Renal pelvis (tissue), 12 donors: ENCODE measurements at places on chromosomes 6 and 20.

- peak; percentile 76 for DNase-seq
These were observed 717 bp downstream of the MRPL14 start for GRCh38 chr6:44126320-44127149.

- no peak for DNase-seq
These were observed 7.6 kb upstream of the BMP5 start for GRCh38 chr6:55882718-55883569.

GRCh38 chr6:49551866-49552129 is 1.3 kb downstream of the C6orf141 start:
- DNase-seq = no peak

- no peak for DNase-seq
These were observed 22.9 kb downstream of the EEF1A1 start for GRCh38 chr6:73497915-73498314.

DNA sequence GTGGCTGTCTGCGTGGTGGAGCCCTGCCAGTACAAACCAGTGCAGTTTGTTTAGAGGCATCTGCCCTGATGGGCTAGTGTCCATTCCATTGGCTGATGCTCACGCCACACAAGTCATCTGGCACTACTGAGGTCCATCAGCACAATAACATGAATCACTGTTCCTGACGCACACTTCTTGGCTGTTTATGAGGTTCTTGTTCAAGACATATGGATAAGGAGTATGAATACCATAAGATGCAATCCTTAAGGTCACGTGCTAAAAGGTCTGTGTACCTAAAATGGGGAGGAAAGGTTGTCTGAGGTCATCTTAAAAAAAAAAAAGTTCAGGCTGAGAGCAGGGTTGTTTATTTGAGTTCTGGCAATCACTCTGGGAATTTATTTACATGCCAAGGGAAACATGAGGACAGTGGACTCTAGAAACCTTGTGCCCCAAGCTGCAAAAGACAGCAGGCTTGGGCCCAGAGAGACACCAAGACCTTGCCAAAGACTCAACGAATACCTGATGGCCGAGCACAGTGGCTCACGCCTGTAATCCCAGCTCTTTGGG is 54.1 kb upstream of the SHLD1 start:
- DNase-seq = no peak

- no peak for DNase-seq
These were observed 5.7 kb upstream of the NHSL1 start for GRCh38 chr6:138504764-138505689.

- no peak for DNase-seq
These were observed 29.2 kb upstream of the BTN3A2 start for GRCh38 chr6:26335631-26336323.

DNA sequence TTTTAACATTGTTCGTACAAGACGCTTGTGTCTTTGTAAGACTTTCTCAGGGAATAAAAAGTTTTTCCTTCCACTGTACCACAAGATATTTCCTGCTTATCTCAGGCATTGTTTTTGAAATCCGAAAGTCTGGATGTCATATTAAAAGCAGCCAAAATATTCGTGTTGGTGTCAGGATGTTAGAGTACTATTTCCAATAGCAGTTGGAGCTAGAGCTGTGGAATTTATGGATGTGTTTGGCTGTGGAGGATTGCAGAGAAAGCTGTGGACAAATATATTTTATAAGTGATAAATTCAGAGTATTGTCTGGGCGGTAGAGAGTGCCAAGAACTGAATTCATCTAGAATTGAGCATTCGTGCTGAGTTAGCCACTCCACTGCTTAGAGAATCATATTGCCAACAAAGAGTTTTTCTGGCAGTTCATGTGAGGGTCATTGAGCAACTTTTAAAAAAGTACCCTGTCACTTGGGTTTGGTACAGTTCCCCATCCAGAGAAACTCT is 57.7 kb downstream of the ZDHHC14 start:
- no peak for DNase-seq

DNA sequence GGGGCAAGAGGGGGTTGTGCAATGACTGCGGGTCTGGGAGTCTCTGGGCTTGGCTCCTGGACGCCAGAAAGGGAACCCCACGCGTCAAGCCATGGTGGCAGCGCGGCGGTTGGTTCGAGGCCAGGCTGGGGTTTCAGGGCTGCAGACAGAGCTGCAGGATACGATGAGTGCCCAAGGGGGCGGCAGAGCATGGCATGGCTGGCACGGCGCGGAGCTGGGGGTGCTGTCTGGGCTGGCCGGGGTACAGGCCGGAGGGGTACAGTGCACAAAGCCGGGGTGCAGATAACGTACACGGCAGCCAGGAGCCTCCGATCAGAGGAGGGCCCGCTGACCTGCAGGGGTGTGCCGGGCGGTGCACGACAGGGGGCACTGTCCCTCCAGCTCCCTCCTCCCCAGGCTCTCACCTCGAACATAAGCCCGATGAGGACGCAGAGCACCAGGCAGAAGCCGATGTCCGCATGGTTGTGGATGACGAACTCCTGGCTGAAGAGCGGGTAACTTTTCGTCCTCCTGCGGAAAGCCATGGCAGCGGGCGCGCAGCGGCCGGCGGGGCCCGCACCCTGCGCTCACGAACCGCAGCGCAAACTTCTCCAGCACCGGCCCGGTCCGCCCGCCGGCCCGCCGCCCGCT is 353 bp downstream of the TRAM2 start:
- DNase-seq = peak; percentile 65

- DNase-seq = no peak
These were observed 804.1 kb upstream of the CITED2 start for GRCh38 chr6:140178520-140178919.

DNA sequence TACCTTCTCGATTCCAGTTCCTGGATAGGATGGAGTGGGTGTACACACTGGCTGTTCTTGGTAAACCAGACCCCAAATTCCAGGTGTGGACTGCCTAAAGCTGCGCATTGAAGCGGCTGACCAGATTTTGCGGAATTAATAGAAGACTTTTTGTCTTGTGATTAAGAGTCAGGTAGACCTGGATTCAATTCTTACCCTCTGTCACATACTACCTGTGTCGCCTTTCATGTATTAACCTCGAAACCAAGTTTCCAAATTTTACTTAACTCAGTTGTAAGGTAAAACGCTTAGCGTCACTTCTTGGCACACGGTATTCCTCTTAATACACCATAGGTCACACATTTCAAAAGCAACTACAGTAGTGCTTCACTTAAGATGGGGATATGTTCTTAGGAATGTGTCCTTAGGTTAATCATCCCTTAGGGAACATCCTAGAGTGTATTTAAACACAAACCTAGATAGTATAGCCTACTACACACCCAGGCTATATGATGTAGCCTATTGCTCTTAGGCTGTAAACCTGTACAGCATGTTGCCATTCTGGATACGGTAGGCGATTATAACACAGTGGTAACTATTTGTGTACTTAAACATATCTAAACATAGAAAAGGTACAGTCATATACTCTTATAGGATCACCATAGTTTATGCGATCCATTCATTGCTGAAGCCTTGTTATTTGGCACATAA is 733 bp upstream of the GOPC start:
- no peak for DNase-seq

DNA sequence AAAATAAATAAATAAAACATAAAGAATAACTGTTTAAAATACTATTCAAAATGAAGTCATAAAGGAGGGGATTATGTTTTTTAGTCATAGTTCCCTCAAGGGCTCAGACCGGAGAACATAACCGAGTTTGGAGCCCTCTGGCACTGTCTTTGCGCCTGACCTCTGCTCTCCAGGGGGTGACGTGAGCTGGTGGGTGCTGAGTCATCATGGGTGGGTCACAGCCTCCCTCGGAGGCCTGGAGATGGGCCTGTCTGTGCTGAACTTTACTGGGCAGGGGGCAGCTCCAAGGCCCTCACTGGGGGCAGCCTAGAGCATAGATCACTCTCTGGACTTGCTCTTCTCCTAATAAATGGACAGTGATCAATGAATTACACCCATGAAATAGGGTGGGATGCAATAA is 3.1 kb upstream of the MAVS start:
- DNase-seq = no peak

DNA sequence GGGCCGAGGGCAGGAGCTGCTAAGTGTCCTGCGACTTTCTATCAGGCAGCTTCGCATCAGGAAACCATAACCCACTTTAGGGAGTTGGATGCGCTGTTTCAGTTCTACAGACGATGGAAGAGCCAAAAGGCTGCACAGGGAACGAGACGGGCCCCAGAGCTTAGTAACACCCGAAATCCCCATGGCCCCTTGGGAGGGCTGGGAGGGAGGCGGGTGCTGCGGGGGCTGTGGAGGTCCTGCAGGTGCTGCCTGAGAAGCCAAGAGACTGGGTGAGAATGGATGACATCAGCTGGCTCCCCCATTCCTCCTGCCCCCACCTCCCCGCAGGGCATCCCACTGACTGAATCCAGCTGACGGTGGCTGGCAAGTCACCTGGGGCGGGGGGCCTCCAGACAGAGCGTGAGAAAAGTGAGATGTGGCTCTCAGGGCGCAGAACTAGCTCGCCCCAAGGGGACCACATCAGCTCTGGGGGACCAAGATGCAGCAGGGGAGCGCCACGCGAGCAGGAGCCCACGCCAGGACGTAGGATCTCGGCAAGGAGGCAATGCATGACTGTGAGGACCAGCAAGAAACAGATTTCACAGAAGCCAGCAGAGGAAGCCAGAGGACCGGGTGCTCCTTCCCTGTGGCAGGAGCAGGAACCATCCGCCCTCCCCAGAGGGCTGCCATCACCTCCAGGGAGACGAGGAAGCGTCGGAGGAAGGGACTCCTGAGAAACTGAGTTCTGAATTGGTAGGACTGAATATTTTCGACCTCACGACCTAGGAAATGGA is 36.8 kb downstream of the PNLDC1 start:
- DNase-seq = no peak

DNA sequence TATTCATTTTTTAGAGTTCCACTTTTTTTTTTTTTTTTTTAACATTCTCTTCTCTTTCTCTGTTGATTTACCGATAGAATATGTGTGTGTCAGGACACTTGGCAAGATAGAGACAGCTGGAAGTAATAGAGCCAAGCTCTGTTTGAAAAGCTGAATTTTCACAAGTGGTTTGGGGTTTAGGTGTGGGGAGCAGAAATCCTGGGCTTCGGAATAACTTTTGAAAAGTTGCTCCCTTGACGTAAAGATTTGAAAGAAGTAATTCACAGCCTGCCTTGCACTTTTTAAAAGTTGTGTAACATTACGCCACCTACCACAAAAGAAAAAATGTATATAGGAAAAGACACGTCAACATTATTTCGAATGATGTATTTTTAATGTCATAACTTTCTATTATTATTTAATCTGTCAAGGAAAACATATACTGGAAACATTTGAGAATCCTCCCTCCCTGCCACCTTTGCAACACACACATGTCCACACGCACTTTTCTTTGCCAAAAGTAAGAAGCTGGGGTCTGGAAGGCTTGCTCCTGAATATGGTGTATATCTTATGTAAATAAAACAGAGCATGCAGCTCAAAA is 917.9 kb downstream of the KIF16B start:
- no peak for DNase-seq

- DNase-seq = no peak
These were observed 6.0 kb upstream of the MRAP2 start for GRCh38 chr6:84027340-84028181.

DNA sequence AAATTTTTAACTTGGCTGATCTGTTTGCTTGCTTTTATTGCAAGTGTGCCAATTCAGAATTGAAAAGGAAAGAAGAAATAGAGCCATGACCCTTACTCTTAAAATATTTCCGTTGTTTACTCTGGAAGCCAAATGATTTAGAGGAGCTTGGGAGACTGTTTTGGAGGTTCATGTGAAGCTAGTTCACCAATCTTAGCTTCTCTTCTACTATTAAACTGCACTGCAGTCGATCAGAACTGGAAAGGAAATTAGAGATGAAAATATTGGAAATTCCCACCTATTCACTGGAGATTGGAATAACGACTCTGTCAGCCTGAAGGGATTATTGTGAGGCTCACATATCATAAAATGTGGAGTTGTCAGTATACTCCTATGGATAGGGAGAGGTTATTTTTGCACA is 81.8 kb downstream of the MLIP start:
- no peak for DNase-seq

- DNase-seq = no peak
These were observed 299.1 kb upstream of the KCNQ5 start for GRCh38 chr6:72322771-72323170.
